ENCODE measurements at places on chromosomes 11 and 22. TPM values are rescaled to one million over a fixed set of nuclear protein-coding genes. Genes with fewer than 3 reads are reported as not detected.

DNA sequence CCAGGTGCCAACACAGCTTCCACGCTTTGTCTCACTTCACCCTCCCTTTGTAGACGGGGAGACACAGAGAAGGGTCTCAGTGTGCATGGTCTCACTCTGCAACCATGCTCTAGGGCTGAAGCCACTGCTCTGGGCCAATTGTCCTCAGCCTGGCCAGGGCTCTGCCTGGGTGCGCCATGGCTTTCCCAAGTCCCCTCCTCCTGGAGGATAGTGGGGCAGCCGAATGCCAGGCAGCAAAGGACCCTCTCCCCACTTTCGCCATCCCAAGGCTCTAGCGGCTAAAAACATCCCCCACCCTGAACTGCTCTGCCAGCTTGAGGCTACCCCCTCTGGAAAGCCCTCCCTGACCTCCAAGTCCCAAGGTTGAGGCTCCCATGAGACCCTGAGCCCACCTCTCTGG, 20.4 kb upstream of the MYEOV start:
- no peak overlapping the region for H3K27ac ChIP-seq
- peaks cover 50% of the 10 kb centered on the region for H3K4me1 ChIP-seq
- DNase-seq, result no peak
- H3K27me3 ChIP-seq, result peaks cover 2% of the 10 kb centered on the region

- H3K27ac ChIP-seq, result peak within 1 kb of the TSS; percentile 64
- peak; percentile 49 for DNase-seq
- no peaks in the 10 kb centered on the region for H3K36me3 ChIP-seq
- H3K4me1 ChIP-seq, result peaks cover 4% of the 10 kb centered on the region
These were observed at the start of gene CNTN5 for GRCh38 chr11:99020352-99021225. Gene CNTN5, plus strand, starts transcription at chr11:99020949.

GRCh38 chr11:1782831-1783724, 19.4 kb upstream of the CTSD start:
- H3K4me3 ChIP-seq, result no peak overlapping the region
- H3K36me3 ChIP-seq, result no peaks in the 10 kb centered on the region
- H3K4me1 ChIP-seq, result peaks cover 4% of the 10 kb centered on the region
- DNase-seq, result no peak
- peaks cover 46% of the 10 kb centered on the region for H3K27me3 ChIP-seq

DNA sequence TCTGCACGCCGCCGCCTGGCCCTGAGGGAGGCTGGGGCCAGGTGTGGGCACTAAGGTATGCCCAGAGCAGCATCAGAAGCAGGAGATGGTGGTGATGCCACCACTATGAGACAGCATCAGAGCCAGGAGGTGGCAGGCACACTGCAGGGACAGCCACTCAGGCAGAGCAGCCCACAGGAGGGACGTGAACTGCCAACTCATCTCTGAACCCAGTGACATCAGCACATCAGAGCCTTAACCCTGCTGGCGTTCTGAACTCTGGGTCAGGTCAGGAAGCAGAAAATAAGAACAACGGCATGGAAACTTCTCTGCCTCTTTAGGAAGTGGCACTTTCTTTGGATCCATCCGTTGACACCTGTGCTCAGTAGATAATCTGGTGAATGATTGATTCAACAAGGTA, 14.7 kb upstream of the IFT27 start:
- H3K27me3 ChIP-seq, result peaks cover 41% of the 10 kb centered on the region
- no peak overlapping the region for H3K27ac ChIP-seq
- DNase-seq, result no peak
- H3K36me3 ChIP-seq, result no peaks in the 10 kb centered on the region
- no peaks in the 10 kb centered on the region for H3K4me1 ChIP-seq
- H3K4me3 ChIP-seq, result no peak overlapping the region

The XPNPEP3 gene
- total RNA-seq, result 23.3 TPM
